Aorta (tissue), 5 donors: ENCODE measurements at places on chromosomes 11 and 22. TPM values are rescaled to one million over a fixed set of nuclear protein-coding genes. Genes with fewer than 3 reads are reported as not detected.

DDIAS gene
- 3.1 TPM for total RNA-seq

DNA sequence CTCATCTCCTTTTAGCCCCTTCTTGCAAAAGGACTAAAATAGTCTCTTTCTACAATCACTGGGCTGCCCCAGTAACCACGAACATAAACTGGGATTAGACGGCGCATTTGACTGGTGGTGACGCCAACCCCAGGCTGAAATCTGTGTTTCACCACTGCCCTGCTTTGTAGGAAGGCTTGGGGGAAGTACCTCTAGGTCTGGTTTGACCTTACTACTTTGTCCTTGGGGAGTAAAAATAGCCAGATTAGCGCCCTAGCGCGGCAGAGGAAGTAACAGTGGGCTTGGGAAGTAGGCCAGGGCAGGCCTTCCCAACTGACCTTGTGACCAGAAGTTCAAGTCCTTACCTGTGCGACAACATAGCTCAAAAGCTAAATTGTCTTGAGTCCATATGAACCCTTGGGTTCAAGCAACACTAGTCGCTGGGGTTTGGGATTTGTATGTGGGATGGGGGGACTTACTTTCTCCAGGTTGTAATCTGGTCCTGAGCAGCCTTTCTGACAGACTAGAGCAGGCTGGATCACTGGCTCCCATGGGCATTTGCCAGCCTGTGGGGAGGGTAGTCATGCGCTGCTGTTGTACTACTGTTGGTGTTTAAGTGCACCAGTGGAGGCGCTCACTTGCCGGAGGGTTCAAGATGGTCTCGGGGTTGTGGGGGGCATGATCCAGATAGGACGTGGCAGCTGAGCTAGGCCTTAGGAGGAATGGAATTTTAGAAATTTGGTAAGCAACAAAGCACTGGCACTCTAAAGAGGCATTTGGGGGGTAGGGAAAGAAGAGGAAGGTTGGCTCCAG lies 953 bp upstream of the PACS1 start:
- peak; percentile 78 for DNase-seq

MS4A8 gene
- not detected for total RNA-seq

MPPED2 gene
- total RNA-seq = 7.5 TPM

DNA sequence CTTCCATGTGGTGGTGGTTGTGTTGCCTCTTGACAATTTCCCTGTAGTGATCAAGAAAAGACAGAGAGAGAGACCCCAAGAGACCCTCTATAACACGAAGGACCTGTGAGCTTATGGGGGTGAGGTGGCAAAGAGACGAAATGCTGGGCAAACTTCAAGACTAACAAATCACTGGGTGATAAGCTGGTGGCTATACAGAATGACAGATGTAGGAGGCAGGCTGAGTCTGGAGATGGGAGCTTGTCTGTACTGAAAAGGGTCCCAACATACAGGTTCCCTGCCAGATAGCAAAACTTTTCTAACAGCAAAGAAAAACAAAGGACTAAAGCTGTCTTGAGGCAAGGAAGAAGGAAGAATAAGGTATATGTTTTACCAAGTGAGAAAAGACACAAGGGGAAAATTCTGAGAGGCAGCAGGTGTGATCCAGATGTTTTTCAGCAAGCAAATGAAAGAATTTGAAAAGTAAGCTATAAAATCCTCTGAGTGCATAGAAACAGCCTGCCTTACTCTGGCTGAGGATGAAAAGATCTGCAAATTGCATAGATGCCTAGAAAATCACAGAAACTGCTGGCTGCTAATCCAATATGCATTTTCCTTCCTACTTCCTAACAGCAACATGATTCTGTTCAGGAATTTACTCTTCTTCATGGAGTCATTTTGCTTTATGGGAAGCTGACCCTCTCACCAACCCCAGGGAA lies 21.9 kb upstream of the LYVE1 start:
- no peak for DNase-seq

DNA sequence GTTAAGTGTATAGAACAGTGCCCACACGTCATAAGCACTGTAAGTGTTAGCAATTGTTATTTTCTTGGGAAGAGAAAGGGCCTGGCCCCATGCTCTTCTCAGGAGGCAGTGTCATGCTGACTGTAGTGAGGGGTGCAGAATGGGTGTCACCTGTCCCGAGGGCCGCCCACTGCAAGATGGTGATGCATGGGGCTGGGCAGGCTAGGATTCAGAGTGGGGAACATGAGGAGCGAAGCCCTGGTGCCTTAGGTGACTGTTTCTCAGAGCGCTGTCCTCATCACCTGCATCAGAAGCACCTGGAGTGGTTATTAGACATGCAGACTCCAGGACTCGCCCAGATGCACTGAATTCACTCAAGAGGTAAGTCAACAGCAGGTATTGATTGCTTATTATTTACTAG lies 101.0 kb upstream of the PARVA start:
- peak; percentile 25 for DNase-seq
